ENCODE measurements at places on chromosomes 1 and 21.

GRCh38 chr1:50603274-50604271 is 180.3 kb upstream of the DMRTA2 start:
- DNase-seq: no peak

GRCh38 chr1:248850536-248851251 is 8.2 kb downstream of the ZNF692 start:
- no peak for DNase-seq

GRCh38 chr1:230204842-230205241 is 137.8 kb downstream of the GALNT2 start:
- DNase-seq: no peak

GRCh38 chr1:2307972-2308371 is 79.9 kb downstream of the SKI start:
- DNase-seq: no peak

- no peak for DNase-seq
Observed at GRCh38 chr1:81424061-81424460, 376.7 kb upstream of the ADGRL2 start.

- no peak for DNase-seq
Observed at GRCh38 chr1:242567596-242567995, 43.1 kb upstream of the PLD5 start.

GRCh38 chr1:242128951-242129502 is 130.1 kb upstream of the MAP1LC3C start:
- no peak for DNase-seq

- no peak for DNase-seq
Observed at GRCh38 chr1:113392541-113393128, 2.3 kb downstream of the MAGI3 start.

DNA sequence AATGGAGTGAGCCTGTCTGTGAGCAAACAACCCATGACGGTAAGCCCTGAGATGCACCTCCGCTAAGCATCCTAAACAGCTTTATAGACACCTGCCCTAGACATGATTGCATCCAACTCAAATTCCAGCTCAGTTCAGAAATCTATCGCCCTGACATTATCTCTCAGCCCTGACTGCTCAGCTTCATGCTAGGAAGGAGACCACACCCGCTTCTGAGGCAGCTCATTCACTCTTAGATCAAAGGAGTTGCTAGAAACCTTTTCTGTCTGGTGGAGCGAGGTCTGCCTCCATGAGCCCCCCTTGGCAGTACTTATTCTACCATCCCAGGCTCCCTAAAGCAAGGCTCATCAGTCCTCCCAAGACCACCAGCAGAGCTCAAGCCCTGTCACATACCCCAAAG is 17.0 kb downstream of the IL10RB start:
- DNase-seq: no peak

GRCh38 chr1:91501523-91501851 is 836 bp downstream of the CDC7 start:
- no peak for DNase-seq
